Activated CD4-positive, alpha-beta T cell treated with anti-CD3 and anti-CD28 coated beads, Interleukin-2, amount 10 ng/mL, durations not matched to agents 7 days and 5 days (primary cell): ENCODE measurements at places on chromosomes 7 and 10. TPM values are rescaled to one million over a fixed set of nuclear protein-coding genes. Genes with fewer than 3 reads are reported as not detected.

DNA sequence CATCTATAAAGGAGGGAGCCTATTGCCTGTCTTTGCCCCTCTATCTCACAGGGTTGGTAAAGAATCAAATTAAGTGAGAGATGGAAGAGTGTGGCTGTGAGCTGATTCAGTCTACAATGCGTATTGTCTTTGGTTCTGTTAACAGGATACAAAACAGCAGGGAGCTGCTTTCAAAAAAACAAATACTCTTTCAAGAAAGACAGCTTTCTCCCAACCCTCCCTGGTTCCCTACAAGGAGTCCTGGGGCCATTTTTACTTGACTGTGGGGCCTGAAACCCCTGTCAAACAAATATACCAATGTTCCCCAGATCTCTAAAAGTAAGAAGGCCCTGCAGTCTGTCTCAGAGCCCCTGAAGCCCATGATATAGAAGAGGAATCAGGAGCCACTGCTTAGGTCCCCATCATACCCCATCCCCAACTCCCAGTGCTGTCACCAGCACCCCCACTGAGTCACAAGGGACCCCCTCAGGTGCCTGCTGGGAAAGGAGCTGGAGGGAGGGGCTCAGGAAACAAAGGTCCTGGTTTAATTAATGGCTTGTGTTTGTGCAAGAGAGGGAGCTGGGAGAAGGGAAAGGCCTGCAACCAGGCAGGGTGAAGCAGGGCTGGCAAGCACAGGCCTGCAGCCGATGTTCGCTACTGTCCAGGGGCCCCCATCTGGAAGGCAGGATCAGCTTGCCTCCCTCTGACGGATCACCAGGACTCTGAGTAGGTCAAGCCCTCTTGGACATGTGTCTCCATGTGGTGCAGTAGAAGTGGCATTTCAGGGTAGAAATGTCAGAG is 182.0 kb upstream of the GHITM start:
- no peak overlapping the region for H3K27ac ChIP-seq
- H3K27me3 ChIP-seq = no peaks in the 10 kb centered on the region
- H3K4me1 ChIP-seq = no peaks in the 10 kb centered on the region
- H3K36me3 ChIP-seq = no peaks in the 10 kb centered on the region

- H3K27me3 ChIP-seq = peaks cover 3% of the 10 kb centered on the region
- peaks cover 32% of the 10 kb centered on the region for H3K36me3 ChIP-seq
- H3K4me3 ChIP-seq = peak overlapping the region; percentile 91
- DNase-seq = no peak
- H3K27ac ChIP-seq = peak overlapping the region; percentile 89
Measured at GRCh38 chr10:22712211-22712955, 2.0 kb downstream of the PIP4K2A start.

The MYH16 gene
- not detected for total RNA-seq

DNA sequence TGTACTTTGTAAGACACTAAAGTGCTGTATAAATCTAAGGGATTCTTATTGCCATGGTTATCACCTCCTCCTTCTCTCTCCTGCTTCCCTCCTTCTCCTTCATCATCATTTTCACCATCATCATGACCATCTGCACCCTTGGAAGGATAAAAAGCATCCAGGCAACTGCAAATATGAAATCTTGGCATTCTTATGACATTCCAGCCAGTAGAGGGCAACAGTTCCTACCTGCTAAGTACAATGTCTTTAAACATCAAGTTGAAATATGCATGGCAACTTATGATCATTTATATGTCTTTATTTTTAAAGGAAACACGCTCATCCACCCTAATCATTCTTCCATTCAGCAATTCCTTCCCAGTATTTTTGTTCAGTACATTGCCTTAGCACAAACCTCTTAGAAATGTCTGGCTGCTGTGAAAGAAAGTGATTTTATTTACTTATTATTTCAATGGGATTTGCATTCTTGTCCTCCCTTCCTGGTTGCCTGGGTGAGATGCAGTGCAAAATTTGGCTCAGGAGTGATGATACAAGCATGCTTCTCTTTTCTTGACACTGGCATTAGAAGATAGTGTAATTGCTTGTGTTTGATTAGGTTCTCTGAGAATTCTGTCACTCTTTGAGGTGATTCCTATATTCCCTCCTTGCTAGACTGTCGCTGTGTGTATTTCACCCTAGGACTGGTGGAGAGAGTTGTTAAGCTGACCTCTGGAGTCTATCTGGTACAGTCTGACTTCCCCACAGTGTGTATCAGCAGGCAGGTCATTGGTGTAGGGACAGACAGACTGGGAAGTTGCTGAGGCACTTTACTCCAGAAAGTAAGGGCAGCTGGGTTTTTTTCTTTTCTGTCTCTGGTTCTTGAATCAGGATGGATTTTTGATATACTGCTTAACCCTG is 188.5 kb upstream of the BMPER start:
- no peaks in the 10 kb centered on the region for H3K36me3 ChIP-seq
- no peak overlapping the region for H3K4me3 ChIP-seq
- no peaks in the 10 kb centered on the region for H3K27me3 ChIP-seq
- DNase-seq = no peak

The SEC61G gene
- 55.4 TPM for total RNA-seq
